Stimulated activated CD8-positive, alpha-beta memory T cell treated with anti-CD3 and anti-CD28 coated beads, Interleukin-2, amount 100 ng/mL, for 1 hour (primary cell): ENCODE measurements at places on chromosomes 5 and 9.

DNA sequence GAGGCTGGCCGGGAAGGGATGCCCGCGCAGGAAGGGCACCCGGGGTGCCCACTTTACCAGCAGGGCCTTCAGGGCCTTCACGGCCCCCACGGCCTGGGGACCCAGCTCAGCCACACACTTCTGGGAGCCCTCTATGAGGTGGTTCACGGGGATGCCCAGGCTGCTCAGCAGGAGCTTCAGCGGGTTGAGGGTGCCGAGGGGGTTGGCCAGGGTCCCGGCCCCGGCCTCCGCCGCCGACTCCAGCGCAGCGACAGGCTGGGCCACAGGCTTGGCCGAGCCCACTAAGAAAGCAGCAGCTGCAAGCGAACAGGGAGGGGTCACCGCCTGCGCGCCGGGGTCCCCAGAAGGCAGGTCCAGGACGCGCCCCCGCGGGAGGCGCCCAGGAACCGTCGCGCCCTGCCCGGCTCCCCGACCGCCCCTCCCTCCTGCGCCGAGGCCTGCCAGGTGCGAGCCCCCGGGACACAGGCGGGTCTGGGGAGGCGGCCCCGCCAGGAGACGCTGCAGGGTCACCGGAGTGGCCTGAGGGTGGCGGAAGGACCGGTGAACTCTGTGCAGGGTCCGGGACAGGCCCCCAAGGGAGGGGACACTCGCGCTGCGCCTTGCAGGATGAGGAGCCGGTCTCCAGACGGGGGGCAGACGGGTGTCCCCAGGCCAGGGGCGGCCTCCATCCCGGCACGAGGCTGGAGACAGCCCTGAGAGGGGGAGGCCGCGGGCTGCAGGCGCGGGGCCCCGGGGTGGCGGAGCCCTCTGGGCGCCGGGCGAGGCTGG is 572 bp downstream of the SCGB3A1 start:
- DNase-seq: no peak

- no peak for DNase-seq
Measured at GRCh38 chr9:121305269-121305994, 37.5 kb downstream of the GSN start.

DNA sequence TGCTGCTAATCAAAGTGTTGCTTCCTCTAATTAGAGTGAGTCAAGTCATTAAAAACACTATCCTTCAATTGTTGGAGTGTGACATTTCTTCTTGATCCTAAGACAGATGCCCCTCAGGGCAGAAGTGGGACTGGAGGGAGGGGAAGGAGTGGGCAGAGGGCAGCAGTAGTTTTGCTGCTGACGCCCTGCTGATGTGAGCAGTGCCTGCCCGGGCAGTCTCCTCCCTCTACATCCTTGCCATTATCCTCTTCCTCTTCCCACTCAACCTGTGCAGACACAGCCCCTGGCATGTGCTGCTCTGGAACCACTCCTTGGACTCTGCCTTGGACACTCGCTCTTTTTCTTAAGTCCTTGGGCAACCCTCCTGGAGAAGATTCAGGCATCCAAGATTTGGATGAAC is 232.5 kb downstream of the HSPA4 start:
- DNase-seq: no peak

GRCh38 chr5:14879393-14879792 is 7.8 kb upstream of the ANKH start:
- no peak for DNase-seq

- no peak for DNase-seq
Measured at GRCh38 chr5:102596113-102596512, 97.3 kb upstream of the SLCO6A1 start.

DNA sequence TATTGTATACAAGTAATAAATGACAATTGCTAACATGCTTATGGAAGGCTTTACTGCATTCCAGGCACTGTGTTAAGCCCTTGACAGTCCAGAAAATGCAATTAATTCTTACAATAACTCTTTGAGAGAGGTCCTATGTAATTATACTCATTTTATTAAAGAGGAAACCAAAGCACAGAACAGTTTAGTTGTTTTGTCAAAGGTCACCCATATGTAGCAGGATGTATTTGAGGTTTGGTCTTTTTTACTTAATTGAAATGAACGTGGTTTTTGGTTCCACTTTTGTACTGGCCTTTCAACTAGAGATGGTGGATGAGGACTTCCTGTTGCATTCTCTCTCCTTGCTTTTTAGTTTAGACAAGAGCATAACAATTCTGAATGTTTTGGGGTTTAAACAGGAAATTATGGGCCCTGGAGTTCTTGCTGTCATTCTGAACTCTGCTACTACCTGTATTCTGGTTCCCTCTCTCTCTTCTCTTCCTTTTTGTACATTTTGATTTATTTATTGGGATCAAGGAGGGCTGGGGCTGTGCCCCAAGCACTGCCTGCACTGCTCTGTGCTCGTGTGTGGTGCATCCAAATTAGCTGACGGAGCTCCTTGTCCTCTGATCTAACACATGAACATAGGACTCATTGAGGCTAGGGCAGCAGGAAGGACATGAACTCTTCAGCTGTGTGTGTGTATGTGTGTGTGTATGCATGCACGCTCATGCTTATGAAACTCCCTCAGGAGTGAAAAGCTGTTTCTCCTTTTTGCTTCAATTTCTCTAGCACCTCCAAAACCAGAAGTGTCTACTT is 47.4 kb downstream of the SLC28A3 start:
- no peak for DNase-seq

- DNase-seq: no peak
Measured at GRCh38 chr5:126587551-126588390, 7.2 kb downstream of the ALDH7A1 start.

- DNase-seq: no peak
Measured at GRCh38 chr9:95511952-95512708, 4.6 kb downstream of the PTCH1 start.

GRCh38 chr5:69202497-69202896 is 13.1 kb downstream of the CENPH start:
- no peak for DNase-seq

DNA sequence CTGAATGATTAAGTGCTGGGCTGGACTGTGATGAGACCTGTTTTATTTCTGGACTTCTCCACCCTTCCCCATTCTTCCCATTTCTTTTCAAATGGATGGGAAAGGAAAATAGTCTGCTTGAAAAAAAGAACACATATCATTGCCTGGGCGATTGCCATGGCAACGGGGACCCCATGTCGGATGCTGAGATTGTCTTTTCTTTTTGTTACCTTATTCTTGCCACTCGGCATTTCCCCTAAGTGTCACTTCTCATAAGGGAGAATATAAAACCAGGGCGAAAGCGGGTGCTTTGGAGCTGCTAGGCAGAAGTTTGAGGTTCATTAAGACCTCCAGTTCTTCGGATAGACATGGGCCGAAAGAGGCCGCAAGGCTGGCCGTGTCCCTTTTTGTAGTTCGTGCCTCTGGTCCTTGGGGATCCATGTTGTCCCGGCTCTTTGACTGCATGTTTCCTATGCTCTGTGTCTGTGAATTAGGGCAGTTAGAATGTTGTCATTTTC is 763 bp downstream of the FGD3 start:
- no peak for DNase-seq

DNA sequence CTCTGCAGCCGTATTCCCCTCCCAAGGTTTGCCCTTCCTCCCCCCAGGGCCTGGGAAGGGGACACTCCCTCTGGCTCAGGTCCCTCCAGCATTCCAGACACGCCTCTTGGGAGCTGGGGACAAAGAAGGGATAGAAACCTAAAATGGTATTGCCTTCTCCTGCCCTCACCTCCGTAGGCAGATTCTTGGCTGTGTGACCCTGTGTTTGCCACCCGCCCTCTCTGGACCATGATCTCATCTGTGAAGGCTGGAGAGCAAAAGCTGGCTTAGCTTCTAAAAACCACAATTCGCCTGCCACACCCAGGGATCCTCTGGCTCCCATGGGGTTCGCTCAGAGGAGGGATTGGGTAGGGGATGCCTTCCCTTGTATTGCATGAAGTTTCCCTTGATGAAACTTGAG is 7.7 kb downstream of the AQP3 start:
- DNase-seq: no peak

- DNase-seq: no peak
Measured at GRCh38 chr5:11785771-11786352, 118.4 kb downstream of the CTNND2 start.

GRCh38 chr5:99378443-99378842 is 449.6 kb upstream of the CHD1 start:
- DNase-seq: no peak

DNA sequence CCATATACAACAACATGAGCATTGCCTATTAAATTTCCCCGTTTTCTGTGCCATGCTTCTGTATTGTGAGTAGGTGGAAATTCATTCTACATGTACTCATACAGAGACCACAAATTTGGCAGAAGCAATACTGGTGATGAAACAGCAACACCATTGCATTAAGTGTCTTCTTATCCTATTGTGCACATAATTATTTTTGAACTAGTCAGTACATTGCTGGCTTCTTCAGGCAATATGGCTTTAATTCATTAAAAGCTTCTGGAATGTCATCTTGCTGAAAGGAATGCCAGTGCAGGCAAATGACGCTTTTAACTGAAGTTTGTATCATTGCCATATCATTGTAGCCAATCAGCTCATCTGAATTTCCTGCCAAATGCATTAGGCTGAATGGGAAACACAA is 82.6 kb downstream of the KIAA1958 start:
- DNase-seq: no peak

GRCh38 chr5:117497601-117498000 is 923.0 kb upstream of the SEMA6A start:
- no peak for DNase-seq

GRCh38 chr5:35881758-35882157 is 25.1 kb downstream of the IL7R start:
- DNase-seq: no peak

DNA sequence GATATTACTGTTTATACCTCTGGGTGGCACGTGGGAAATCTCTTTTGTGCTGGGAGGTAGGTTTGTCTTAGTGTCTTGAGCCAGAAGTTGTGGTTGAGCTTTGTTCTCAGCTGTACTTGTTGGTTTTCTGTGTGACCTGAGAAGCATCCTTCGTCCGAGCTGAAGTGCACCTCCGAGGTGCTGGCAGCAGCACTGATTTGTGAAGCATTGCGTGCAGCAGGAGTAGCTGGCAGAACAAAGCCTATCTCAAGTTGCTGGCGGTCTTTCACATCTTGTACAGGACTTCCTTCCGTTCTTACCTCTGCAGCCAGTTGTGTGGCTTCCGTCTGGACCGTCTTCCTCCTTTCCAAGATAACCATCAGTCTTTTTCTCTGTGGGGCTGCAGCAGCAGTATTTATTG is 4.3 kb downstream of the PRRC2B start:
- DNase-seq: no peak

DNA sequence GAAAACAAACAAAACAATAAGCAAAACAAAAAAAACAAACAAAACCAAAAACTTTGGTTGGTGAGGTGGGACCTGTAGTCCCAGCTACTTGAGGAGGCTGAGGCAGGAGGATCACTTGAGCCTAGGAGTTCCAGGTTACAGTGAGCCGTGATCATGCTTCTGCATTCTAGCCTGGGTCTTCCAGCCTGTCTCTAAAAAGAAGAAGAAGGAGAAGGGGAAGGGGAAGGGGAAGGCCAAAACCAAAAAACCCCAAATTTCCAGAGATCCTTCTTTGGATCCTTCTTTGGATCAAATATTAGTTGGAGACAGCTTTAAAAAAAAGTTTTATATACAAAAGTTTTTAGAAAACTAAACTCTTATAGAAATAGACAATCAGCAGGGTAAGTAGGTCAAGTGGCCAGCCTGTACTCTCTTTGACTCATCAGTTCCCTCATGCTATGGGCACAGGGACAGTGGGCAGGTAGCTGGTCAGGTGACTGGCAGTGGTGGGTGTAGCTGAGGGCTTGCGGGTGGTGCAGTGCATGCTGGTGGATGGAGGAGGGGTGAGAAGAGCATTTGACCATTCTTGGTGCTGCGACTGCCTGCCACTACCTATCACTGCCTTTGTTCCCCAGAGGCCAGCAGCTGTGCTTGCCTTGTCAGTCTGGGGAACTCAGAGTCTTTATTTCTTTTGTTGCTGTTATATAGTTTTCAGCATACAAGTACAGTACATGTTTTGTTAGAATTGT is 12.6 kb downstream of the RCL1 start:
- no peak for DNase-seq

- DNase-seq: no peak
Measured at GRCh38 chr9:121884057-121884541, 209.0 kb downstream of the TTLL11 start.

DNA sequence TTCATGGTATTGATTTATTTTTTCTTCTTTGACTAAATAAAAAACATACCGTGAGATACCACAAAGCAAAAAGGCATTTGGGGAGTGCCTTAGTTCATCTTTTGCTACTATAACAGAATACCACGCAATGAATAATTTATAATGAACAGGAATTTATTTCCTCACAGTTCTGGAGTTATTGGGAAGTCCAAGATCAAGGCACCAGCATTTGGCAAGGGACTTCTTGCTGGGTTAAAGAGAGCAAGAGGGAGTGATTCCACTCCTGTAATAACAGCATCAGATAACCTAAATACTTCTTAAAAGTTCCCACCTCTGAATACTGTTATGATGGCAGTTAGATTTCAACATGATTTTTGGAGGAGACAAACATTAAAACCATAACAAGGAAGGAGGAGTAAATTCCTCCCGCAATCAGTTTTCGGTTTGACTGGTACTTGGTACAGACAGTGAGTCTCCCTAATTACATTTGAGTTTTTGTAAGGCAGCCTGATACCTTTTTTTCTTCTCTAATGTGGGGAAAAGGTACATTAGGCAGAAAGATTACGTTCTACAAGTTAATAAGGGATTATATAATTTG is 8.8 kb upstream of the OMD start:
- DNase-seq: no peak

GRCh38 chr9:76717613-76718012 is 46.6 kb upstream of the PCA3 start:
- DNase-seq: no peak

GRCh38 chr5:9335754-9336495 is 209.9 kb downstream of the SEMA5A start:
- no peak for DNase-seq

GRCh38 chr9:120441426-120442307 is 138.3 kb downstream of the CDK5RAP2 start:
- no peak for DNase-seq

DNA sequence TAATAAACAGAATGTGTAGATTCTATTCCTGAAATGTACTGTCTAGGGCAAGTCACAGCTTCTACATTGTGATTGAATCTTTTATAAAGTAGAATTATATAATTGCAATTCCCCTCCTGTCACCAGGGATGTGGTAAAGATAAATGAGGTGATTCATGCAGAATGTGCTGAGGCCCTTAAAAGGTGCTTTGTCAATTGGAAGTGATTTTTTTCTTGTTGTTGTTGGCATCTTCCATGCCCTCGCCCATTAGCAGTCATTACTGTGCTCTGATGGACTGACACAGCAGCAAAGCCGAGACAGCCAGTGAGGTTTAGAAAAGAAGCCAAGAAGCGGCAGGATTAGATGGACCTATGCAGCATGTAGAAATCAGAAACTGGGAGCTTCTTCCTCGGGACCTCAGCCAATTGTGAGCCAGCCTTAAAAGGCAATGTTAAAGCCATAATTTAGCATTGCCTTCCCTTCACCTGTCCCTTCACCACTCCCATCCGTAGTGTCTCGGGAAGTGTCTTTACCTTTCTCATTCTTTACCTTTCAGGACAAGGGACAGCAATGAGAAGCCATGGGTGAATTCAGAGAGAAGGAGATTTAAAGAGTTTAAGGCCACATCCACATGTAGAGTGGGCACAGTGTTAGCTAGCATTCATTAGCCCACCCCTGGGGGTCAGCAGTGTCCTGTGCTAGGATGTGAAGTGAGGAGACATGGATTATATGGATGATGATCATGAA is 257.8 kb downstream of the PLK2 start:
- no peak for DNase-seq

- no peak for DNase-seq
Measured at GRCh38 chr5:180598316-180598701, 7.0 kb upstream of the SCGB3A1 start.

- DNase-seq: no peak
Measured at GRCh38 chr5:37090781-37091180, 158.4 kb downstream of the CPLANE1 start.

- no peak for DNase-seq
Measured at GRCh38 chr9:16277471-16277960, 593.0 kb downstream of the BNC2 start.
